ENCODE measurements at places on chromosomes 5 and 9. TPM values are rescaled to one million over a fixed set of nuclear protein-coding genes. Genes with fewer than 3 reads are reported as not detected.

DNA sequence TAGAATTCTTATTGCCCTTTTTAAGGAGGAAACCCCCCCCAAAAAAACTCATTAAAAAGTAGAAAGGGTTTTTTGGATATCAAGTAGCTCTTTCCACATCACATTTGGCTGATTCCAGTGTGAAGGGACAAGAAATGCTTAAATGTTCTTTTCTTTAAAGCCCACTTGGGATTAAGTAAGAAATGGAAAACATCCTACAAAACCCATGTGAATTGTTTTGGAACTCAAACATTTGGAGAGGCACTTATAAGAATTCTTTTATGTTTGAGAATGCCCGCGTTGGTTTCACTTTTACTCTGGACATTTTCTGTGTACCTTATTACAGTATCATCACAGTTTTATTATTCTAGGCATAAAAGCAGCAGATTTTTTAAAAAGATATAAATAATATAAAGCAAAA is 301.1 kb upstream of the ACTBL2 start:
- no peak for DNase-seq

DNA sequence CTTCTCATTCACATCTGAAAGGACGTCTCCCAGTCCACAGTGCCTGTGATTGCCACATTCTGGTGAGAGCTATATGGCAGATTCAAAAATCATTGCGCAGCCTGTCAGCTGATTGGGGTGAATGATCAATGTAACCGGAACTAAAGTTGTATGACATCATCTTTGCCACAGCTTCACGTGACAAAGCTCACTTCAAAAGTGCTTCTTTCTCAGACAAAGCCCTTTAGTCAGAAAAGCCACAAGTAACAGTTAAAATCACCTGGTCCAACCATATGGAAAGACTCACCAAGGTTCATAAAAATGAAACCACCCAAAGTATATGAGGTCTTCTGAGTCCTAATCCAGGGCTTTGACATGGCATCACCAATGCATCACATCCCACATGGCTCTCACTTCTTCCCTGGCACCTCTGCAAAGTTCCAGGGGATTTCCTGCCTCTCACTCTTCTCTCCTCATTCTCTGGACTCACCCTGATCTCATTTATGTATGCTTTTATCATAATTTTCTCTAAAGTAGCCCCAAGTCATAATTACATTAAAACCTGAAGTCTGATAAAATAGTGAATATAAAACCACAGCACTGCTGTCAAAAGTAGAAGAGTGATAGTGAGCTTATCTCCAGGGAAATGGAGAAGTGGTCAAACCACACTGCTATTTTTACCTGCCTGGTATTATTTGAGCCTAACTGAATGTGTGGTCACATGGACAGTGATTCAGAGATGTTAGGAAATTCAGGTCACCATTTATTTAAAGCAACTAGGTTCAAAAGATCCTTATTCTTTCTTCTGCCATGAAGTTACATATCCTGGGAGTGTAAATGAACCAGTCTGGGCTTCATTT is 193.1 kb upstream of the PTGER4 start:
- DNase-seq = no peak

- no peak for DNase-seq
Observed at GRCh38 chr5:73966451-73966850, 340.5 kb downstream of the ARHGEF28 start.

DNA sequence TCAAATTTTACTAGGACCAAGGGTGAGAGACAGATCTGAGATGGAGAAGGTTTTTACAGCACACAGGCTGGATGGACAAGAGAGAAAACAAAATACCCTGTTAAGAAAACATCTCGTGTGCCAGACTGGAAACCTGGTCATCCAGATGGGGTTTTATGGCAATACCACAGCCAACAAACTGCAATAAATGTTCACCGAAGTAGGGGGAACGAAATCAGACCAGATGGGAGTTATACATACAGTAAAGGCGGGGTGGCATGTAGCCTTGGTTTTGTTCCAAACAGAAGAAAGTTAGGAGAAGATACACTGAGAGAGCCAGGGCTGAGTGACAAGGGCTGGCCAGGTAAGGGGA is 63.3 kb downstream of the DCP2 start:
- no peak for DNase-seq

DNA sequence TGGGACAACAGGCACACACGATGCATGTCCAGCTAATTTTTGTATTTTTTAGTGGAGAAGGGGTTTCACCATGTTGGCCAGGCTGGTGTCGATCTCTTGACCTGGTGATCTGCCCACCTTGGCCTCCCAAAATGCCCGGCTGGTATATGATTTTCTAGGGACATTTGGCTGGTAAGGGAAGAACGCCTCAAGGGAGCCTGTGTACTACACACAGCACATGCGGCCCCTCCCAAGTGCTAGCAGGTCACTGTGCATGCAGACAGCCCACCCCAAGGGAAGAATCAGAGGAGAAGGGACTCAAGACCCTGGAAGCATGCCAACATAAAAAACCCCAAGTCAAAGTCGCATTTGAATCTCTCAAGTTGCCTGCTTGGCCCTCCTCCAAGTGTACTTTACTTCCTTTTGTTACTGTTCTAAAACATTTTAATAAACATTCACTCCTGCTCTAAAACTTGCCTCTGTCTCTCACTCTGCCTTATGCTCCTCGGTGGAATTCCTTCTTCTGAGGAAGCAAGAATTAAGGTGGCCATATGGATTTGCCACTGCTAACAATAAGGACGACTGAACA is 24.3 kb upstream of the OTULINL start:
- DNase-seq = no peak

- no peak for DNase-seq
Observed at GRCh38 chr9:98709968-98710965, 1.5 kb upstream of the GABBR2 start.

GRCh38 chr5:156560002-156560401 is 233.0 kb downstream of the SGCD start:
- DNase-seq = no peak

The PDLIM4 gene
- total RNA-seq = 59.2 TPM

The LCN12 gene
- not detected for total RNA-seq

The FBXO4 gene
- 6.7 TPM for total RNA-seq

The ADRB2 gene
- 0.54 TPM for total RNA-seq

The RGS7BP gene
- not detected for total RNA-seq

The CDKN2B gene
- total RNA-seq = 247 TPM

The IRX4 gene
- total RNA-seq = not detected
